ENCODE measurements at places on chromosomes 4 and X.

DNA sequence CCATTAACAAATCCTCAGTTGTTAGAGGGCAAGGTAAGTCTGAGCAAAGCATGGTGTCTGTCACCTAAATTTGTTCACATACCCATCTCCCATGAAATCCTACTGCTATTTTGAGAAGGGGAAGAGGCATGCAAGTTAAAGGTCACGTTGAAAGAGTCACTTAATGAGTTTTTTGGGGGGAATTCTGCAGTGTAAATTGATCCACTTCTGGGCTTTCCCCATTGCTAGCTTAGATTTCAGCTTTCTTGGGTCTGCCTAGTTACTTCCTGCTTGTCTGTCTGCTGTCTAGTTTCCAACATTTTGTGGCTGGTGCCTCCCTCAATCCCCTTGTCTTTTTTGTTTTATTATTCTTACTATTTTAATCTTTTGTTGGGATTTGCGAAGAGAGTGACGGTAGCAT is 32.0 kb downstream of the CEP135 start:
- no peak for DNase-seq

GRCh38 chrX:21708116-21708515 is 49.8 kb downstream of the SMPX start:
- DNase-seq, result no peak

DNA sequence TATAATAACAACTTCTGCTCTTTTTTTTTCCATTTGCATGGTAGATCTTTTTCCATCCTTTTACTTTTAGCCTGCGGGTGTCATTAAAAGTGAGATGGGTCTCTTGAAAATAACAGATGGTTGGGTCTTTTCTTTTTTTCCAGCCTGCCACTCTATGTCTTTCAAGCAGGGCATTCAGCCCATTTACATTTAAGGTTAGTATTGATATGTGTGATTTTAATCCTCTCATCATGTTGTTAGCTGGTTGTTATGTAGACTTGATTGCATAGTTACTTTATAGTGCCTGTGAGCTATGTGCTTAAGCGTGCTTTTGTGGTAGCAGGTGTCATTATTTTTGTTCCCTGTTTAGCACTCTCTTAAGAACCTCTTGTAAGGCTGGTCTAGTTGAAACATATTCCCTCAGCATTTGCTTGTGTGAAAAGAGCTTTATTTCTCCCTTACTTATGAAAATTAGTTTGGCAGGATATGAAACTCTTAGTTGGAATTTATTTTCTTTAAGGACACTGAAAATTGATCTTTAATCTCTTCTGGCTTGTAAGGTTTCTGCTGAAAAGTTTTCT is 326.1 kb downstream of the SH3BGRL start:
- no peak for DNase-seq

- DNase-seq, result no peak
These were observed 17.6 kb downstream of the TBL1X start for GRCh38 chrX:9482408-9482807.

- DNase-seq, result no peak
These were observed 631.6 kb downstream of the SPRY1 start for GRCh38 chr4:124028182-124028581.

DNA sequence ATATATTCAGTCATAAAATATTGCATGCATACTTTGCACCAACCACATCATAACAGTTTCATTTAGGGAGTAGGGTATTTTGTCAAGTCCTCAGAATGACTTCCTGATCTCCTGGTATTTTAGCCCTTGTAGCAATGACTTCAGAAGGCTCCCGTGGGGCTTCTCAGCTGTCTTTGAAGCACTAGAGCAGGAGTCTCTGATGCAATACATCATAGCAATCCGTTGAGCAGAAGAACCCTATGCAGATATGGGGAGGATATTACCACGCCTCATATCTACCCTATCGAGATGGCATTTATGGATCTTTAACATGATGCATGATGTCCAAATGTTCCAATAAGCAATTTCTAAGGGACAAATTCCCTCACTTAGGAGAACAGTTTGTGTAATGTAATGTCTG is 373.7 kb upstream of the FTHL17 start:
- DNase-seq, result no peak

DNA sequence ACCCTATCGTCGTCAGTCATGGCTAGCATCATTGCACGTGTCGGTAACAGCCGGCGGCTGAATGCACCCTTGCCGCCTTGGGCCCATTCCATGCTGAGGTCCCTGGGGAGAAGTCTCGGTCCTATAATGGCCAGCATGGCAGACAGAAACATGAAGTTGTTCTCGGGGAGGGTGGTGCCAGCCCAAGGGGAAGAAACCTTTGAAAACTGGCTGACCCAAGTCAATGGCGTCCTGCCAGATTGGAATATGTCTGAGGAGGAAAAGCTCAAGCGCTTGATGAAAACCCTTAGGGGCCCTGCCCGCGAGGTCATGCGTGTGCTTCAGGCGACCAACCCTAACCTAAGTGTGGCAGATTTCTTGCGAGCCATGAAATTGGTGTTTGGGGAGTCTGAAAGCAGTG is 1.6 kb downstream of the ZCCHC12 start:
- no peak for DNase-seq

DNA sequence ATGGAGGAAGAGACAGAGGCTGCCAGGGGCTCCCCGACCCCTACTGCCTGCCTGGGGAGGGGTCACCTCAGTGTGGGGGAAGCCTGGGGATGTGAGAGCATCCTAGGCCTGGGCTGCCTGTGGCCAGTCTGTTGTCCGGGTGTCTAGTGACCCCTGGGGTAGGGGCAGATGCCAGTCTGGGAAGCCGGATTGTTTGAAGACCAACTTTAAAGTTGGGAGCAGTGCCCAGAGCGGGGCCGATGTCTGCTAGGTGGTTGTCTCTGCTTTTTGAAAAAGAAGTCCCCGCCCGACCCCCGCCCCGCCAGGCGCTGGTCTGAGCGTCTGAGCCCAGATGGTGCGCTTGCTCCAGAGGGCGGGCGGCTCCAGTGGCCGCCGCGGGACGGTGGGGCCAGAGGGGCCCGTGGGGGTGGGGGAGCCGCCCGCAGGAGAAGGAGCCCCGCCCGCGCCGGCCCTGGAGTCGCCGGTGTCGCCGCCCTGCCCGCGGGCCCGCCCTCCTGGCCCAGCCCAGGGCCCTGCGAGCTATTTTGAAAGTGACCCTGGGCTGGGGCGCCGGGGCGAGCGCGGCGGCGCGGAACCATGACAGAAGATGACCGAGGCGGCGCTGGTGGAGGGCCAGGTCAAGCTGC is at the start of gene DOK7:
TSS of gene DOK7 (plus strand) at position 517 of the 626 bp plus-strand sequence. CDS start at position 587, 70 bp downstream.
- DNase-seq, result no peak

- DNase-seq, result peak; percentile 64
These were observed 122.2 kb upstream of the PDE5A start for GRCh38 chr4:119750771-119751170.

- no peak for DNase-seq
These were observed 38.7 kb upstream of the LPAR4 start for GRCh38 chrX:78708816-78709215.

GRCh38 chrX:46587753-46588171 is 14.2 kb downstream of the CHST7 start:
- no peak for DNase-seq

GRCh38 chrX:74492720-74493201 is 71.5 kb downstream of the SLC16A2 start:
- DNase-seq, result no peak

DNA sequence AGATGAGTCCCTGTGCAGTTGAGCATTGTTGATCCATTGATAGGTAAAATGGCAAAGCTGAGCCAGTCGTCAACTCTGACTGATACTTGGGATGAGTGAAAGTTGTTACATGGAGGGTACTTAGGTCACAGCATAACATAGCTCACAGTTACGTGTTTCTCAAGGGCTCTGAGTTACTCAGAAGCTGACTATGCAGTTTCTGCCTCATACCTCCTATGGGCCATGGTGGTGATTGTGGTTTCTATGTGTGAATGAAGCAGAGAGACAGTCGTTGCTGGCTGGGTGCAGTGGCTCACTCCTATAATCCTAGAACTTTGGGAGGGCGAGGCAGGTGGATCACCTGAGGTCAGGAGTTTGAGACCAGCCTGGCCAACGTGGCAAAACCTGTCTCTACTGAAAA is 30.8 kb downstream of the FRMPD3 start:
- DNase-seq, result no peak

GRCh38 chr4:2913168-2913567 is 50.0 kb downstream of the NOP14 start:
- DNase-seq, result no peak

DNA sequence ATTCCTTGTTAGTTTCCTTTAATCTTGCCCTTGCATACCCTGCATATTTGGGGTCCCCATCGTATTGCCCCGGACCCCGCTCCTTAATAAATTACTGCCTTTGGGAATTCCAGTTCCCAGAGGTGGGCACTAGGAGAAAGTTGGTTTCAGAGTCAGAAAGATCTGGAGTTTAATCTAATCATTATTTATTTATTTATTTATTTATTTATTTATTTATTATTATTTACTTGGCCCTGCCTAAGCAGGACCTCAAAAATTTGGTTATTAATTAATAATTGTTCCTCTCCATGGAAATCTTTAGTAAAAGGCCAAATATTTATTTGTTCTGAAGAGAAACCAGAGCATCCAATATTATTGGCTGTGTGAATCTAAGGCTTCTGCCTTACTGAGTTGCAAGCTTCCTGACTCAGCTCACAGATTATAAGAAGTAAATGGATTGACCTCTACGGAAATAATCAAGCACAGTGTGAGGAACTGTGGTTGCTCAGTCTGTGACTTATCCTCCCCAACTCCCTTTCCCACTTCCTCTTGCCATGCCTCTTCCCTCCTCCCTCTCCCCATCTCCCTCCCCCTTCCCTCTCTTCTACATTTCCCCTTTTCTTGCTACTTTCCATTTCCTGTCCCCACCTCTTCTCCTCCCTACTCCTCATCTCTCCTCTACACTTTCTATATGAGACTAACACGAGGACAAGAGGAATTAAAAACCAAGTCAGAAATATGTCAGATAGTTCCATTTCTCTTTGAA is 61.5 kb upstream of the AP1S2 start:
- DNase-seq, result no peak

DNA sequence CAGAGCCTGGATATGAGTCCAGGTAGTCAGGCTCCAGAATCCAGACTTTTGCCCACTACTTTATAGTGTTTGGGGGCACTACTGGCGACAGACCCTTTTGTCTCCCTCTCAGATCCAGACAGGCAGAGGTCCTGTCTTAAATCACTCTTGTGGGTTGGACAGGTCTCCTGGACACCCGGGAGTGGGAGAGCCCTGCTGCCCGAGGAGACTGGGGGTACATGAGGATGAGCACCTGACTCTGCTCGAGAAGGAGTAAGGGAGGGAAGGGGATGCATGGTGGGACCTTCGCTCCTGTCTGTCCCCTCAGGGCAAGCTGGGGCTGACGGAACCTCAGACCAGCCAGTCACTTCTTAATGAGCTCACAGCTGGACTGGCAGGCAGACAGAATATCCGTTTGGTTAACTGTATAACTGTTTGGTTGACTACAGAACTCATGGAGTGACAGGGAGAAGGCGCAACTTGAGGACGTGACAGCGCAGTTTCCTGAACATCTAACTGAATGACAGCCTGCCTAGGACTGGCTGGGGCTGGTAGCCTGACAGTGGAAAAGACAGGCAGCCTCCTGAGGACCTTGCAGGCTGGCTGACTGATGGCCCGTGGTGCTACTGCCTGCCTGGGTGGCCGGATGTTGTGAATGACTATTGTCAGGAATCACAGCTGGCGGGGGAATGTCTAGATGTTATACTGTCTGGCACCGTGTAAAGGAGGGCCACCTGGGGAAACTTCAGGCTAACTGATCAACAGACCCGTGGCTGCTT is 1.6 kb upstream of the SUV39H1 start:
- no peak for DNase-seq

GRCh38 chr4:106316773-106317409 is 541 bp downstream of the AIMP1 start:
- DNase-seq, result no peak

- DNase-seq, result no peak
These were observed 9.6 kb upstream of the UVSSA start for GRCh38 chr4:1337376-1337831.

DNA sequence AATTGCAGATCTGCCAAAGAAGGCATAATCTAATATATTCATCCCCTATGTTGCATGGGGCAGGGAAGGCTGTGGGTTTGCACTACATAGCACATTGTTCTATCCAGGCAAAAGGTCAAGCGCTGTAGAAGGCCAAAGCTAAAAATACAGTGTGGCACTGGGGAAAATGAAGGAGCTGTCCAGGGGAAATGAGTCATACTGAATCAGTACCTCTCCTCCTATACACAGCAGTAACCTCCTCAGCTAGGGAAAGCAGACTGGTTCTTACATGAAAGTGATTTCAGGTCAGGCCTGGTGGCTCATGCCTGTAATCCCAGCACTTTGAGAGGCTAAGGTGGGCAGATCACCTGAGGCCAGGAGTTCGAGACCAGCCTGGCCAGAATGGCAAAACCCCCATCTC is 31.0 kb upstream of the SLC25A4 start:
- peak; percentile 87 for DNase-seq

- DNase-seq, result no peak
These were observed 141.5 kb downstream of the GLRA2 start for GRCh38 chrX:14670819-14671218.

GRCh38 chr4:12499693-12500092 is 984.4 kb downstream of the RAB28 start:
- DNase-seq, result no peak

DNA sequence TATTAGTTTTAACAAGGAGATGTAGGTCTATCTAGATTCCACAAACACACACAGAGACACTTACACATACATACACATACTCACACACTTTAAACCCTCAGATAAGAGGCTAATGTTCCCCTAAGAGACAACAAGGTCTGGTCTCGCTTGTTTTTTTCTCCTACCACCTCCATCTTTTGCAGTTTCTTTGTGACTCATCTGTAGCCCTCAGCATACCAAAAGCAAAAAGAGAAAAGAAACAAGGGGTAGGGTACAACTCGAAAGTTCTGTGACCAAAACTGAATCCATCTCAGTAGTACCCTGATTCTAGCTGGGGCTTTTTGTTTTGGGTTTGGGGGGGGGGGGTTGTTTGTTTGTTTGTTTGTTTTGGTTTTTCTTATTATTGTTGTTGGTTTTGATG is 12.2 kb upstream of the EXOSC9 start:
- DNase-seq, result no peak

DNA sequence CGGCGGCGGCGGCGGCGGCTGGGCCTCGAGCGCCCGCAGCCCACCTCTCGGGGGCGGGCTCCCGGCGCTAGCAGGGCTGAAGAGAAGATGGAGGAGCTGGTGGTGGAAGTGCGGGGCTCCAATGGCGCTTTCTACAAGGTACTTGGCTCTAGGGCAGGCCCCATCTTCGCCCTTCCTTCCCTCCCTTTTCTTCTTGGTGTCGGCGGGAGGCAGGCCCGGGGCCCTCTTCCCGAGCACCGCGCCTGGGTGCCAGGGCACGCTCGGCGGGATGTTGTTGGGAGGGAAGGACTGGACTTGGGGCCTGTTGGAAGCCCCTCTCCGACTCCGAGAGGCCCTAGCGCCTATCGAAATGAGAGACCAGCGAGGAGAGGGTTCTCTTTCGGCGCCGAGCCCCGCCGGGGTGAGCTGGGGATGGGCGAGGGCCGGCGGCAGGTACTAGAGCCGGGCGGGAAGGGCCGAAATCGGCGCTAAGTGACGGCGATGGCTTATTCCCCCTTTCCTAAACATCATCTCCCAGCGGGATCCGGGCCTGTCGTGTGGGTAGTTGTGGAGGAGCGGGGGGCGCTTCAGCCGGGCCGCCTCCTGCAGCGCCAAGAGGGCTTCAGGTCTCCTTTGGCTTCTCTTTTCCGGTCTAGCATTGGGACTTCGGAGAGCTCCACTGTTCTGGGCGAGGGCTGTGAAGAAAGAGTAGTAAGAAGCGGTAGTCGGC is 528 bp downstream of the FMR1 start:
- no peak for DNase-seq
